ENCODE measurements at places on chromosomes 4 and X. TPM values are rescaled to one million over a fixed set of nuclear protein-coding genes. Genes with fewer than 3 reads are reported as not detected.

The ADH1C gene
- total RNA-seq = not detected

GRCh38 chr4:88819818-88820697 is 122.4 kb upstream of the NAP1L5 start:
- H3K27me3 ChIP-seq = no peaks in the 10 kb centered on the region
- DNase-seq = no peak
- H3K4me1 ChIP-seq = peaks cover 31% of the 10 kb centered on the region

- H3K4me3 ChIP-seq = no peak overlapping the region
- peaks cover 9% of the 10 kb centered on the region for H3K36me3 ChIP-seq
- DNase-seq = no peak
- H3K27ac ChIP-seq = no peak overlapping the region
Observed at GRCh38 chr4:7784131-7784870, 155.4 kb downstream of the AFAP1 start.

DNA sequence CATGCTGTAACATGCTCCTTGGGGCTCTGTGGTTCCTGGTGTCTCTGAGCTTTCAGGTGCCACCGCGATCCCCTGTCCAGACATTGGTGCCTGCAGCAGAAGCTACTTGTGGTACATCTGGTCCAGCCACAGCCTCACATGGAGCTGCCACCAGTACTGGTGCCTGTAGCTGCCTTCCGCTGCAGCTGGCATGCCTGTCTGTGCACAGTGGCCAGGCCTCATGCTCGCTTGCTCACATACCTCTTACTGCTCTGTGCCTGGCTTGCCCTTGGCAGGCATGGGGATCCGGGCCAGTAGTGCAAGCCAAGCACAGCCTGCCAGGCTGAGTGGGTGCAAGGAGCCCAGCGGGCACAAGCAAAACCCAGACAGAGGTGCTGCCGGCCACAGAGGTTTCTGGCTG is 618.6 kb downstream of the DMD start:
- no peaks in the 10 kb centered on the region for H3K36me3 ChIP-seq
- DNase-seq = no peak
- H3K4me3 ChIP-seq = no peak overlapping the region
- H3K27me3 ChIP-seq = no peaks in the 10 kb centered on the region
- no peaks in the 10 kb centered on the region for H3K4me1 ChIP-seq

DNA sequence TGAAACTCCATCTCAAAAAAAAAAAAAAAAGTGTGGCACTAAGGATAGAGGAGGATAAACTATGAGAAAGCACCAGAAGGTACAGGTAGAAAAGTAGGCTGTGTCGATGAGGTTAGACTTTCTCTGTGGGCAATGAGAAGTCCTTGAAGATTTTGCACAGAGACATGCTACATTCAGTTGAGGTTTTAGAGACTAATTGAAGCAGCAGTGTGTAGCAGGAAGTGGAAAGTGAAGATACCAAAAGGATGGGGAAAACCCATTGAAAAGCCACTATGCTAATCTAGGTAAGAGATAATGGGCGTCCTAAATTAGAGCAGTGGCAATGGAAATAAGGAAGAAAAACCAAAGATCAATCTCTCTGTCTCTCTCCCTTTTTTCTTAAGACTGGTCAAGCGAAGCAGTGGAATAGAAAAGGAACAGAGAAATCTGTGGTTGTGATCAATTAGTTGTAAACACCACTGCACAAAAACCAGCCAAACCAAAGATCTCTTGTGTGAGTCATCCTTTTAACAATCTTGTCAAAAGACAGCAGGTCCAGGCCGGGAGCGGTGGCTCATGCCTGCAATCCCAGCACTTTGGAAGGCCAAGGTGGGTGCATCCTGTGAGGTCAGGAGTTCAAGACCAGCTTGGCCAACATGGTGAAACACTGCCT is 3.5 kb downstream of the SPINK2 start:
- peaks cover 5% of the 10 kb centered on the region for H3K4me1 ChIP-seq
- H3K36me3 ChIP-seq = no peaks in the 10 kb centered on the region
- H3K27me3 ChIP-seq = peaks cover 46% of the 10 kb centered on the region
- no peak for DNase-seq
- H3K4me3 ChIP-seq = no peak overlapping the region
- no peak overlapping the region for H3K27ac ChIP-seq

DNA sequence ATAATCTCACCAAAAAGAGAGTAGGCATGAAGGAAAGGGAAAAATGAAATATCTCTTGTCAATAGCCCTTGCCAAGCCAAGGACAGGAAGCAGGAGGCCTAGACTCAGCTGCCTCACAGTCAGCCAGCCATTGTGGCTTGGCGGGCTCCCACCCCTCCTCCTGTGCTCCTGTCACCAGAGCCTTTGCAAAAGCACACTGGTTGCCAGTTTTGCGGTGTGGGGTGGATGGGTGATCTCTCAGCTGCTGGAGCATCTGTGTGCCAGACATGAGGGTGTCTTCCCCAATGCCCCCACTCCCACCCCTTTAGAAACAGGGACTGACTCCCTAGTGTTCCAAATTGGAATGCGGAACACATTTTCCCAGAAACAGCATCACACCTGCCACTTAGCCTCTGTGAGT is 26.1 kb downstream of the ARHGEF6 start:
- H3K36me3 ChIP-seq = no peaks in the 10 kb centered on the region
- no peak overlapping the region for H3K27ac ChIP-seq
- peaks cover 7% of the 10 kb centered on the region for H3K4me1 ChIP-seq
- H3K4me3 ChIP-seq = no peak overlapping the region
- DNase-seq = no peak
- no peaks in the 10 kb centered on the region for H3K27me3 ChIP-seq

- no peaks in the 10 kb centered on the region for H3K4me1 ChIP-seq
- no peak for DNase-seq
- H3K36me3 ChIP-seq = peaks cover 8% of the 10 kb centered on the region
- H3K27ac ChIP-seq = peak overlapping the region; percentile 54
Observed at GRCh38 chr4:154208424-154208823, 283.2 kb downstream of the DCHS2 start.

Data from neural crest cell (in vitro differentiated cells).